ENCODE measurements at places on chromosomes 11 and 22. TPM values are rescaled to one million over a fixed set of nuclear protein-coding genes. Genes with fewer than 3 reads are reported as not detected.
A peak's percentile ranks its signal among the peaks of the same experiment; 100 is the strongest.

The FAT3 gene
- 0.37 TPM for total RNA-seq

The OR5T1 gene
- not detected for total RNA-seq

The DCDC1 gene
- total RNA-seq: 0.05 TPM

The MS4A12 gene
- not detected for total RNA-seq

The ZDHHC24 gene
- 26.2 TPM for total RNA-seq

The KIAA0930 gene
- total RNA-seq: 81.8 TPM

The C1QTNF4 gene
- 0.34 TPM for total RNA-seq

The SPATA19 gene
- total RNA-seq: not detected

- no peak for DNase-seq
Observed at GRCh38 chr11:32198053-32198452, 107.2 kb downstream of the RCN1 start.

DNA sequence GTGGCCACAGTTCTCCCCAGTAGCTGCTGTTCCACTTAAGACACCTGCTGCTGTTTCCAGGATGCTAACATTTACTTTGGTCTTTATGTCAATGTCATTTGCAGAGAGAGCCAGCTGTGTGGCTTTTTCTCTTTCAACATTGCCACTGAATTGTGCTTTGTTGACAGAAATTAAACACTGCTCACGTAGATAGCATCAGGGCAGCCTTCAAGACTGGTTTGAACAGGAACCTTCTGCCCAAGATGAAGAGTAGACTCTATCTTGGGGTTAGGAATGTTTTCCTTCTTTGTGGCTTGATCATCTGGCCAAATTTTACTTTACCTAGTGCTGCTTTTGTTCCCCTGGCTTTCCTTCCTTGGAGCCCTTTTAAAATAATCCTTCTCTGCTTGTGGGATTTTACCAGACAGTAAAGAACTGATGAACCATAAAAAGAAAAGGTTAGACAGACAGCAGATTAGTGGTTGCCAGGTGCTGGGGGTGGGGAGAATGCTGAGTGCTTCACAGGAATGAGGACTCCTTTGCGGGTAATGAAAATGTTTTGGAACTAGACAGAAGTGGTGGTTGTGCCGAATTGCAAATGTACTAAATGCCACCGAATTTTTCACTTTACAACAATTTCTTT is 22.7 kb upstream of the XBP1 start:
- no peak for DNase-seq

- peak; percentile 81 for DNase-seq
Observed at GRCh38 chr22:46007003-46007847, 30.3 kb upstream of the WNT7B start.

GRCh38 chr11:118656563-118657165 is 22.8 kb downstream of the TREH start:
- DNase-seq: no peak

GRCh38 chr11:82539669-82540068 is 194.0 kb downstream of the FAM181B start:
- no peak for DNase-seq

- DNase-seq: no peak
Observed at GRCh38 chr22:40076702-40077645, 82.2 kb downstream of the FAM83F start.

DNA sequence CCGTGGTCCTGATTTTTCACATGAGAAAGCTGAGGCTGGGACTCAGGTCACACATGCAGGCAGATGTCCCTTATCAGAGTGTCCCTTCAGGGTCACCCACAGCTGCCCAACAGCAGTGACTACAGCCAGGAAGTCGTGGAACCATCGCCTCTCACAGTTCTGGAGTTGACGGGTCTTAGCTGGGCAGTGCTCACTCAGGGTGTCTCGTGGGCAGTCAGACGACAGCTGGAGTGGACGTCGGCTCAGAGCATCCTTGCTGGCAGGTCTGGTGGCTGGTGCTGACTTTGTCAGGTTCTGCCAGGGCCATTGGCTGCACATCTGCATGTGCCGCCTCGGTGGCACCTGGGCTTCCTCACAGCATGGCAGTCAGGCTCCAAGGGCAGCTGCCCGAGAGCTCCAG is 35.6 kb upstream of the TH start:
- DNase-seq: no peak

DNA sequence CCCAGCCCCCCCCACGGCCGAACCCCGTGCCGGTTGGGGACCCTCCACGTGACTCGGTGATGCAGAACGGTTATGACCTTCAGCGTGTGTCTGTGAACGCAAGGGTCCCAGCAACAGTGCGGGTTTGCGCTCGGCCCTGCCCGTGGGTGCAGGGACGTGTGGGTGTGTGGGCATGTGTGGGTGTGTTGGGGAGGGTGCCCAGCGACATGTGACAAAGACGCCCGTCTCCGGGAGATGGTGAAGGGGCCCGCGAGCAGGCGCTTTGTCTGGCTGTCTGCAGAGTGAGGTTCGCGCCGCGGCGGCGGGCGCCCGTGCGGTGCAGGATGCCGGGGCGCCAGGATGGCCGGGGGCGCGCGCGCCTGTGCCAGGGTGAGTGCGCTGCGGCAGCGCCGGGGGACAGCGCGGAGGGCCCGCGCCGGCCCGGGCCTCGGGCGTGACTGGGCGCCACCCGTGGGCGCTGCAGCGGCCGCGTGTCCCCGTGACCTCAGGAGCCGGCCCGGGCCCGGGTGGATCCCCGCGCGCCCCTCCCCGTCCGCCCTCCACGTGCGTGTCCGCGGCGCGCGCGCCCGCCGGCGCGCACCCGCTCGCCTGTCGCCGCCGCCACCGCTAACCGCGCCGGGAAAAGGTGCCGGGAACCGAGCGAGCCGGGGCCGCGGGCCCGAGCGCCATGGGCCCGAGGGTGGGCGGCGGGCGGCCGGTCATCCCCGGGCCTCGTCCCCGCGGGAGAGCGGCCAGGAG is at the start of gene LRFN4:
Gene LRFN4 (plus strand): TSS at position 569 of the 738 bp plus-strand sequence. CDS start 681 bp downstream, outside the sequence.
- DNase-seq: peak; percentile 59

DNA sequence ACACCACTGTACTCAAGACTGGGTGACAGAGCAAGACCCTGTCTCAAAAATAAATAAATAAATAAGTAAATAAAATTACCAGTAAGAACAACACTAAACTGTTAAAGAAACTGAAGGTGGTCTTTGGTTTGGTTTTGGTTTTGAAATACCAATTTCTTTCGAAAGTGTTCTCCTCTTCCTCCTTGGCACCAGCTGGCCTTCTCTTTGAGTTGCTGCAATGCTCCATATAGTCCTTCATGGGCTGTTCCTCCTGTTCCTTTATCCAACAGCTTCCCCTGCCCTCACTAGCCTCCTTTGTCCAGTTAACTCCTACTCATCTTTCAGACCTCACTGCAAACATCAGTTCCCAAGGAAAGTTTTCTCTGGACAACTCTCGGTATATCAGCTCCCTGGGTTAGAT is 5.0 kb upstream of the UVRAG start:
- DNase-seq: no peak

DNA sequence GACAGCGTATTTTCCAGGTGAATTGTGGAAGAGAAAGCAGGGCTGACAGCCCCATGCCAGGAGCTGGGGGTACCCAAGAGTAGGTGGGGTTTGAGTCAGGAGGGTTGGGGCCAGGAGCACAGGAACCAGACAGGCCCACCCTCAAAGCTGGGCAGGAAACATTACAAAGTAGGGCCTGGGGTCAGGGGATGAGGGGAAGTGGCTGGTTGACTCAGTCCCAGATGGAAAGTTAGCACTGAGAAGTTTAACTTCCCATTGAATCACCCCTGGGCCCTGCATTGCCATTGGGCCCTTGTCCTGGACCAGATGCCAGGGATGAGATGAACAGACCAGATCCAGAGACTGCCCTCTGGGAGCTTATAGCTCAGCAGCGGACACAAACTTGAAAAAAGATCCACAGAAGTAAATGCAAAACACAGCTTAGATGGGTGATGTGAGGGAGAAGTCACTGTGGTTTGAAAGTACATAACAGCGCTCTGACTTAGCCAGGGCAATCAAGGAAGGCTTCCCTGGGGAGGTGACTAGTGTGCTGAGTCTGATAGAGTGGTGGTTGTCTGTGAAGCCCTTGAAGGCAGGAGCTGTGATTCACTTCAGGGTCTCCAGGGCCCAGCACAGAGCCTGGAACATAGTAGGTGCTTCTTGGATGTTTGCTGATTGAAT is 2.2 kb downstream of the MAFF start:
- peak; percentile 90 for DNase-seq

DNA sequence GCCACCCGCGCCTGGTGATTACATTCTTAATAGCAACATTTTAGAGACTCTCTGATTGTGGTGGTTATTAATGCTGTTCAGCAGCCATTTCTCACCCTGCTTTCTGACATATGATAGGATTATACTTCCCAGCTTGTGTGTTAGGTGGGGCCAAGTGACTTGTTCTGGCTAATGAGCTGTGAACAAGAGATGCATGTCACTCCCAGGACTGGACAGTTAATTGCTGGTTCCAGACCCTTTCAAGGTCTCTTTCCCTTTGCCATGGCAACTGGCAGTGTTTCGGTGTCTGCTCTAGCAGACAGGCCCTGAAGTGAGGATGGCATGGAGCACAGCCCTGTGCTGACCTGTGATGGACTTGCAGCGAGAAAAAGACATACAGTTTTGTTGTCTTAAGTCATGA is 8.9 kb upstream of the PTPRJ start:
- no peak for DNase-seq

GRCh38 chr22:20437613-20438426 is at the start of gene SCARF2:
Gene SCARF2, minus strand, starts transcription at chr22:20437825. Its CDS starts 71 bp downstream, at chr22:20437754.
- DNase-seq: peak; percentile 52
